ENCODE measurements at places on chromosomes 6 and 20.

GRCh38 chr20:52448513-52449232, 257.1 kb upstream of the ZFP64 start:
- no peak for DNase-seq

- no peak for DNase-seq
Measured at GRCh38 chr20:9348747-9349146, 165.6 kb upstream of the LAMP5 start.

GRCh38 chr6:170461556-170462365, 91.3 kb downstream of the PSMB1 start:
- DNase-seq, result no peak

GRCh38 chr6:154614101-154614500, 103.6 kb upstream of the CNKSR3 start:
- no peak for DNase-seq

DNA sequence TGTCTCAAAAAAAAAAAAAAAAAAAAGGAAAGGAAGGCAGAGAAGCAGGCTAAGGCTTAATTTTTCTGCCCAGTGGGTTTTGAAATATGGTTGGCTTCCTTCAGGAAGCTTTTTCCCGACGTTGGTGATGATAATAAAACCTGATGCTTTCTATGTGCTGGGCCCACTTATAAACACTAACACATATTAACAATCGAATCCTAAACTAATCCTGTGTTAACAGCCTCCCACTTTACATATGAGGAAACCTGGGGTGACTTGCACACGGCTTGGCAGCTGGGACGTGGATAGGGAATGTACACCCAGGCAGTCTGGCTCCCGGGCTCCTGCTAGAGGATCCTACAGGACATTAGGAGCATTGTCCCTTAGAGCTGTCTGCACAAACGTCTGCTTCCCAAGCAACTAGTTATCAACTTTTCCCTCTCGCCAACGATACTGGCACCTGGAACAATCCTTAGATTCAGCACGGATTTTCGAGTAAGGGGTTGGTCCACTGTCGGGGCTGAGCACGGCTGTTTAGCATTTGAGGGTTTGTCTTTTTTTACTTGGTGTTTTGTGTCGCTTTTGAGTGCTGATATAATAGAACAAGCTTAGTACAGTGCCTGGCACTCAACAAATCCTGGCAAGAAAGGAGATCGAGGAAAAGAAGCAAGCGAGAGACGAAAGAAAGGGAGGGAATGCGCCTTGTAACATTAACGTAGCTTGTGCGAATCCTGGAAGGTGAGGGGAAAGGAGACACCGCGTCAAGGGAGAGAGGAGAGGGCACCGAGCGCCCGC, 622 bp upstream of the KIZ start:
- no peak for DNase-seq

DNA sequence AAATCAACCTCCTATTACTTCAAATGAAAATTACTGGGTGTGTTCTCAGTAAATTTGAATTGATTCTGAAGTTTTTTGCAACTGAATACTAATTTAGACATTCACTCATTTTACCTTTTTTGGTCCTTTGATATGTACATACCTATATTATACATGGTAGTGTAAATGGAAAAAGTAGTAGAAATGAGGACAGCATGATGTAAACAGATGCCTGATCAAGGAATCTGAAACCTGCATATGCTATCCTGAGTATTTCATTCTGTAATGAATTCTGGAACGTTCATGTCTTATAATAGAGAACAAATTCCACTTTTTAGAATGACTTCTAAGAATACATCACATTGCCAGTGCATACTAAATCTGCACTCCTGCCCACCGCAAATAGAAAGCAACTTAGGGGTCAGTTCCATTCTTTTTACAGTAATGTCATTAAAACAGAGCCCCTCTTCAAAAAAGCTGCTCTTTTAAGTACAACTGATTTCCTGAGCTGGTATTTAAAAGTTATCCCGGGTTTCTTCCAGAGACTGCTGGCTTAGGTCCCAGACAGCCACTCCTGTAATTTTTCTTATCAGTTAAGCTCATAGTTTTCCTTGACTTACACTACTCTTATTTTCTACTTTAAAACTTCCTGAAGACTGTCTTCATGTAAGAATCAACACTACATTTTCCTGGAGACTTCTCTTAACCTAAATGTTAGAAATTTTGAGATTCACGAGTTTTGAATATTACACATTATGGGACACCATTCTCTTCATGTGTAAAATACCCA, 48.4 kb downstream of the MAP3K7 start:
- no peak for DNase-seq

DNA sequence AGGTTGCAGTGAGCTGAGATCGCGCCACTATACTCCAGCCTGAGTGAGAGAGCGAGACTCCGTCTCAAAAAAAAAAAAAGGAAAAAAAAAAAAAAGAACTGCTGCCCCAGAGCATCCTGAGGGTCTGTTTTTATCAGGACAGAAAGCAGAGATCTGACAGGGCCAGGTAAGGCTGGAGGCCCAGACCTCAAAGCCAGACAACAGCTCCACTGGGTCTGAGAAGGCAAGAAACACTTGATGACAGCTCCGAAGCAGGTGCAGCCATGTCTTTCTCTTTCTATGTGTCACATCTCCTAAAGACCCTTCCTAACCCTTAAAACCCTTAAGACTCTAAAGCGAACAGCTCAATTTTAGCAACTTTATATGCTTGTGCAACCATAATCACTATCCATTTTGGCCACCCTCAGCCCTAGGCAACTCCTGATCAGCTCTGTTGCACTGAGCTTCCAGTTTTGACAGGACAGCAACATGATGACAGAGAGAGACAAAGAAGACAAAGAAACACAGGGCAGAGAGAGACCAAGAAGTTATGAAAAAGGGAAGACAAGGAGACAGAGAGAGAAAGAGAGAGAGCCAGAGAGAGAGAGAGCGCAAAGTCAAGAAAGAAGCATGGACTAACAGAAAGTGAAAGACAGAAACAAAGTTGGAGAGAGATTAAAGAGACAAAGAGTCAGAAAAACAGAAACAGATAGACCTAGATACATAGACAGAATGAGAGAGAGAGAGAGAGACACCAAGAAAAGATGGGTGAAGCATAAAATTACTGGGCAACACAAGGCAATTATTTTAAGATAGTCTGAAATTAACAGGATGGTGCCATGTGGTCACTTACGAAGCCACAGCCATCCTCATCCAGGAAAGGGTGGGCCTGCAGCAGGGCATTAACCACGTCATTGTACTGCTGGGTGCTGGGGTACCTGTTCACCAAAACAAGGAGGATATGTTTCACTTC, 39.2 kb downstream of the SAMD3 start:
- DNase-seq, result no peak

- DNase-seq, result no peak
Measured at GRCh38 chr6:139262519-139263300, 29.1 kb downstream of the TXLNB start.

GRCh38 chr6:99637629-99638028, 31.0 kb downstream of the PRDM13 start:
- DNase-seq, result no peak

GRCh38 chr6:19035461-19036195, 648.5 kb downstream of the RNF144B start:
- DNase-seq, result no peak

DNA sequence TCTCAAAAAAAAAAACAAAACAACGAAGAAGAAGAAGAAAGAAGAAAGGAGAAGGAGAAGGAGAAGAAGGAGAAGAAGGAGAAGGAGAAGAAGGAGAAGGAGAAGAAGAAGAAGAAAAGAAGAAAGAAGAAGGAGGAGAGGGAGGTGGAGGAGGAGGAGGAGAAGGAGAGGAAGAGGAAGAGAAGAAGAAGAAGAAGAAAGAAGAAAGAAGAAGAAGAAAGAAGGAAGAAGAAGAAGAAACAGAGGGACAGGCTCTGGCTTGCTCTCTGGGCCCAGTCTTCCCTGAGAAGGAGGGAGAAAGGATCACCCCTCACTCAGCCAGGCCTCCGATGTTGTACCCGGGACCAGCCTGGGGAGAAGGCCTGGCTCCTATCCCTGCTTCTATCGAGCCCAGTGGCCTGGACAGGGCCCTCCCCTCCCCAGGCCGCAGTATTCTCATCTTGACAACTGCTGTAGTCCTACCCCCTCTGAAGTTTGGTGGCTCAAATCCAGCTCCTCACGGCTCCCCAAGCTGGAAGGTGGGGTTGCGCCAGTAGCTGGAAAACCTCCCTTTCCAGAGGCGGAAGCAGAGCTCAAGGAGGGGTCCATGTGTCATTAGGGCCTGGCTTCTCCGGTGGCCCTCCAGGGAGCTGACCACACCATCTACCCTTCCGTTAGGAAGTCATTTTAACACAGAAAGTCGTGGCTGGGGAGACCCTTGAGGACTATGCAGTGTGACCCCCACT, 18.9 kb downstream of the C6orf132 start:
- no peak for DNase-seq

- DNase-seq, result no peak
Measured at GRCh38 chr6:142805042-142805441, 139.9 kb downstream of the HIVEP2 start.

- no peak for DNase-seq
Measured at GRCh38 chr6:37867756-37868446, 48.4 kb downstream of the ZFAND3 start.

DNA sequence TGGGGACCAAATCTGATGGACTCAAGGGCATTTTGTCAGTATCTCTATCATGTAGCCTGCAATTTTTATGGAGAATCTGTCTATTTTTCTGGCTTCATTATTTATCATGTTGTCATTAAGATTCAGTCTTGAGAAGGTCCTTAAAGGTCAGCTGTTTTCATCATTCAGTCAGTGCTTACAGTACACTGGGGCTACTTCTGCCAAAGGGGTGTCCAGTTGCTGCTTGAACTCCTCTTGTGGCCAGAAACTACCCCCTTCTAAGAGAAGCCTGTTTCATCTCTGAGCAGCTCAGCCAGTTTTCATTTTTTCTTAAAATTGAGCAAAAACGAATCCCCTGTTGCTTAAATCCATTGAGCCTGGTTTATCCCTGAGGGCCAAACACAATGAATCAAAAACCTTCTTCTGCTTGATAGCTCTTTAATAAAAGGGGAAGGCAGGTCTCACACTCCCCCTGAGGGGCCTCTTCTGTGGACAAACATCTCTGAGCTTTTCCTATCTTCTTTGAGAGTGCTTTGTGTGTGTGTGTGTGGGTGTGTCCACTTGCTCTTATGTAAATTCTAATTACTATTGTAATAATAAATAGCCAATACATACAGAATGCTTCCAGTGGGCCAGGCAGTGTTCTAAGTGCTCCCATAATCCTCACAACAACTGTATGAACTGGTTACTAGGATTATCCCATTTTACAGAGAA, 172.2 kb downstream of the PLCB1 start:
- no peak for DNase-seq

- no peak for DNase-seq
Measured at GRCh38 chr6:118589186-118589585, 41.1 kb downstream of the PLN start.

- DNase-seq, result no peak
Measured at GRCh38 chr6:35777356-35778102, 1.1 kb downstream of the CLPSL2 start.

GRCh38 chr6:84652356-84653026, 111.9 kb downstream of the TBX18 start:
- no peak for DNase-seq

DNA sequence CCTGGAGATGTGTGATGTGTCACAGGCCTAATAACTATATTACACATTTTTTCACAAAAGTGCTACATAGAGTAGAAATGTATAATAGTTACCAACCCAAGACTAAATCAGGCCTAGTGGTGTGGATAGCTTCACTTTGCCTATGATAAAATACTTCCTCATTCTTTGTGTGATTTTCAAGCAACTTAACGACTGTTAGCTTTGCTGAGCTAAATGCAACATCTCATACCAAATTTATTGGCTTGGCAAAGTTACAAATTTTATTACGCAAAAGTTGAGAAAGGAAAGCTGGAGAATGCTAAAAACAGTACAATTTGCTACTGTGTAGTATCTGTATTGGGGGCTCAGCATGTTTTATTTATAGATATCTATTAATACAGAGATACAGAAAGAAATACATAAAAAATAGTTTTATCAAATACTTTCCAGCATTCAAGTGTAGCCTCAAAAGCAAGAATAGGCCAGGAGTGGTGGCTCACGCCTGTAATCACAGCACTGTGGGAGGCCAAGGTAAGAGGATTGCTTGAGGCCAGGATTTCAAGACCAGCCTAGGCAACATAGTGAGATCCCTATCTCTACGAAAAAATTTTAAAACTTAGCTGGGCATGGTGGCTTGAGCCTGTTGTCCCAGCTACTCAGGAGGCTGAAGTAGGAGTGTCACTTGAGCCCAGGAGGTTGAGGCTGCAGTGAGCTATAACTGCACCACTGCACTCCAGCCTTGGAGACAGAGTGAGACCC, 3.6 kb upstream of the EDN1 start:
- DNase-seq, result no peak

DNA sequence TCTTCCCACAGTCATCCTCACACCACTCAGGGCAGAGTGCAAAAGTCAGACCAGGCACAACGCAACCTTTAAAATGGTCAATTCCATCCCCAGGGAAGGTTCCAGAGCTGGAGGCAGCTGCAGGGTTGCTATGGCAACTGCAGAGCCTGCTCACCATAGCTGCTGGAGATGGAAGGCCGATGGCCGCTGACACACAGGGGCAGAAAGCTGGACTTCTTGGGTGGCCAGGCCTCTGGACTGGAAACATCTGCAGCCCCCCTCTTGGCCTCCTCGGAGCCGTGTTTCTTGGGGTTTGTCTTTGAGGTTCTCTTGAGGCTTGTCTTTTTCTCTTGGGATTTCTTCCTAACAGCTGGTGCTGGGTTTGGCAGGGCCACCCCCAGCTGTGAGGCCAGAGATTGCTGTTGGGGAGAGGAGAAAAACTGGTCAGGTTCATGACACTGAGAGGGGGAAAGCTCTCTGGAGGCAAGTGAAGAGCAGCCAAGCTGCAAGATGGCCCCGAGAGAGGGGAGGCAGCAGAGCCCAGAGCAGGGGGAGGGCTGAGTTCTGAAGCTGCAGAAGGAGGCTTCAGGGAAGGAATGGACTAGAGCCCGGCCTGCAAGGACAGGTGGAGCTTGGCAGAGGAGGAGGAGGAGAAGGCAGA, 10.2 kb downstream of the BNIP5 start:
- DNase-seq, result no peak

DNA sequence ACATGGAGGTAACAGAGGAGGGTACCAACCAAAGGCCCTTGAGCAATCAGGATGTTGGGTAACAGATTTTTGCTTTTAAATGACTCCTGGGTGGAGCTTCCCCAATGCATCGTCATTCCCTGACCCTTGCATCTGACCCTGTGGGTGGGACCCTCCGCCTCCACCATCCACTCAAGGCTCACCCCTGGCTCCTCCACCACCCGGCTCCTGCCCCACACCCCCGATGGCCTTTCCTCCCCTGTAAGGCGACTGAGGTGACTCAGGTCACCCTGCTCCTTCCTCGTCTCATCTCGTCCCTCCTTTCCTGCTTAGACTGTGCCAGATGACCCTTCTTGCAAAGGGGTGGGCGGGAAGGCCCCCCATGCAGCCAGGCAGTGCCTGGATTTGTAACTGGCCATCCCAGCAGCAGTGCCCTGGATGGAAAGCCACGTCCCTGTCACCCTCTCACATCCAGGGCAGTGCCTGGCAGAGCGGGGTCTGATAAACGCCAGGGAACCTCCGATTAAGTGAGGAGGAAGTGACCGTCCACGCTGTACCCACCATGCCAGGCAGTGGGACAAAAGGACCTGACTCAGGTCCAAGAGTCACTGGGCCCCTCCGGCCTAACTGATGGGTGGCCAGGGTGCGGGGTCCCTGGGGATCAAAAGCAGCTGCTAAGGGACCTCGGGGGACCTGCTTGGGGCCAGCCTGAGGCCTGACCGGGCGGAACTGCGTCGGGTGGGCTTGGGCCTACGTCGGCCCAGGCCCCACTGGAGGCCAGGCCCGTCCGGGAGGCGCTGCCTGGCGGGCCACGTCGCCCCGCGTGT, 624 bp upstream of the NPEPL1 start:
- peak; percentile 27 for DNase-seq

GRCh38 chr20:63567386-63568169, 6.5 kb downstream of the HELZ2 start:
- DNase-seq, result no peak
